RPMI8226 (cell line): ENCODE measurements at places on chromosomes 6 and 20.

GRCh38 chr6:87848616-87849015 lies 146.6 kb upstream of the AKIRIN2 start:
- DNase-seq: no peak

GRCh38 chr6:121338956-121339355 lies 4.7 kb upstream of the TBC1D32 start:
- DNase-seq: no peak

DNA sequence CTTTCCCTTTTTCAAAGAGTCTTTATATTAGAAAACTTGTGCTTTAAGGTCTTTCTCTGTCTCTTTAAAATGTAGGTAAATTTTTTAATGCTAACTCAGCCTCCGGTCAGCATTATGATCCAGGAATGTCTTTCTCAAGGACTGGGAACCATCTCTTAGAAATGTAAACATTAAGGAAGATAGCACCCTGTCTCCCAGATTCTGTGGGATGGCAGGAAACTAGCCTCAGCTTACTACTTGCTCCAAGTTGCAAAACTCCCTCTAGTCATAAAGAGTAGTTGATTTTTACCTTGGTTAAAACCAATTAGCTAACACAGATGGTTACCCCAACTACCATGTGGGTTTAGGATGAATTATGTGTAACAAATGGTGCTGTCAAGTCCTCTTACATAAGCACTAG lies 4.7 kb upstream of the TAAR1 start:
- no peak for DNase-seq

GRCh38 chr6:122997541-122998150 lies 1.6 kb downstream of the CLVS2 start:
- DNase-seq: no peak

GRCh38 chr6:32472781-32473375 lies 33.2 kb downstream of the HLA-DRA start:
- DNase-seq: no peak

- no peak for DNase-seq
These were observed 363.9 kb downstream of the TAF4 start for GRCh38 chr20:61701802-61702201.

- no peak for DNase-seq
These were observed 29.7 kb upstream of the AFDN start for GRCh38 chr6:167797011-167797471.

DNA sequence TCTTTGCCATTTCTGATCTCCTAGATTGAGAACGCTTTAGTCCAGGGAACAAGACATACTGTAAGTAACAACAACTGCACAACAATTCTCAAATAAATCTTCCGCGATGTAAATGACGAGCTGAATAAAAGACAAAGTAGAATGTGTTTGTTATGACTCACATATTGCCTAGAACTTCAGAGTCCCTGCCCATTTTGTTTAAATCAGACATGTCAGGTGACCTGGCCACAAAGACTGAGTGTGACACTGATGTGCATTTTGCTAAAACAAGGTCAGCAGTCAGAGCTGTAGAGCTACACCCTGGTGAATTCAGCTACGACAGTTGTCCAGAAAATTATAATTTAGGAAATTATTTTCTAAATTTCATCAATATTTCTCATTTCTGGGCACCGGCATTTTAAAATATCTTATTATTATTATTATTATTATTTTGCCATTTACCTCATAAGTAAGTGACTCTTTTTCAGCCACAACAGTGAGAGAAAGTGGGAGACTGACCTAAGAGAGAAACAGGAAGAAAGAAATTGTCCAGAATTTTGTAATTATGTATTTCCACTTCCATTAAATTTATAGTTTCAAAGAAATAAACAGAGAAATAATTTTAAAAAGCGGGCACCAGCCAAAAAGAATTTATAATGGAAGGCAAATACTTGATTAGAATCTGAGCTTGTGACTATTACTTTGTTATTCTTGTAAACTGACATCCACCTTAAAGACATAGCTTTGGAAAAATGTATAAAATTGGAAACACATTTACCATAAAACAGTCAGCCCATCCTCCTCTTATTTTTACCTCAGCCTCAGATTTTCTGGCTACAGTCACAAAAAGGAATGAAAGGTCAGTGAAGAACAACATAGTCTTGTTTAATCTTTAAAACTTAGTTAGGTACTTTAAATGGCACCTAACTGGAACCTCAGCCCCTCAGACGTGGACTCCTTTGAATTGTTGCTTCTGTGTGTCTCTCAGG lies 157.0 kb upstream of the CITED2 start:
- DNase-seq: no peak

DNA sequence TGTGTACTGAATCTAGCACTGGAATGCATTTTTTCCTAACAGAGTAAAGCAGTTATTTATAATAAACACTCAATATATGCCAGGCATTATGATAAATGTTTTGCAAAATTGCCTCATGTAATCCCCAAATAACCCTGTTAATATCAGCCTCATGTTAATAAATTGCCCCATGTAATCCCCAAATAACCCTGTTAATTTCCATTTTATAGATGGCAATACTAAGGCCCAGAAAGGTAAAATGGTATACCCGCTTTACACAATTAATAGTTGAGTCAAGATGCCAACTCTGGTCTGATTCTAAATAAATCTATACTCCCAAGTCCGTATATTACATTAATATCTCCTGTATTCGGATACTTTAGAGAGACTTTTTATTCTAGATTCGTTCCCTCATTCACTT lies 6.3 kb downstream of the MYB start:
- no peak for DNase-seq

DNA sequence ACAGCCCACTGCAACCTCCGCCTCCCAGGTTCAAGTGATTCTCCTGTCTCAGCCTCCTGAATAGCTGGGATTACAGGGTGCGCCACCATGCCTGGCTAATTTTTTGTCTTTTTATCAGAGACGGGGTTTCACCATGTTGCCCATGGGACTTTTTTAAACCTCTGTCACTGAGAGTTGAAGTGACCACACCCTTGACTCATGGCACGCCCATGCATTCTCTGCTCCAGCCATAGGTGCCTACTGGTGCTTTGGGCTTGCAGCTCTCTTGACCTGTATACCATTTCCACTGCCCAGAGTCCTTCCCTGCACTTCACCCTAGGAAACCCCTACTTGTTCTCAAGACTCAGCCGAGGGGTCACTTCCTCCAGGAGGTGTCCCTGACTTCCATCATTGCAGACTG lies 2.4 kb upstream of the SCRT2 start:
- no peak for DNase-seq

DNA sequence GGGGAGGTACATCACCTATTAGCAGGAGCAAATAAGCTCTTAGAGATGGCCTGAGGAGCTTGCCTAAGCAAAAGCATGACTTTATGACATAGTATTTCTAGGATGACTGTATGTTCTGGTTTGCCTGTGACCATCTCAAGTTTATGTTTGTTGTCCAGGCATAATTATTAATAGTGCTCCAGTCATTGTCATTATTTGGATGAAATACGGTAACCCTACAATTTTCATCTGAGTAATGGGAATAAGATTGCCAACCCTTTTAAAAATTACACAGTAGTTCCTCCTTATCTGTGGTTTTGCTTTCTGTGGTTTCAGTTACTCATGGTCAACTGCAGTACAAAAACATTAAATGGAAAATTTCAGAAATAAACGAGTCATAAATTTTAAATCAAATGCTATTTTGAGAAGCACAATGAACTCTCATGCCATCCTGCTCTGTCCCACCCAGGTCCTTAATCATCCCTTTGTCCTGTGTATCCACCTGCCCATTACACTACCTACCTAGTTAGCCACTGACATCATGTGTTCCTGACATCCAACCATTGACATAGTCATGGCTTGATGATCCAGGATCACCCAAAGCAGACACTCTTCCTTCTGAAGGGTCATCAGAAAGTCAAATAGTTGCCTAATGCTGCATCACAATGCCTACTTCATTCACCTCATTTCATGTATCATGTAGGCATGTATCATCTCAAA lies 27.0 kb upstream of the TFB1M start:
- DNase-seq: no peak

- no peak for DNase-seq
These were observed 17.1 kb downstream of the KIF6 start for GRCh38 chr6:39707962-39708683.

GRCh38 chr6:22071270-22072041 lies 225.4 kb downstream of the PRL start:
- DNase-seq: no peak

DNA sequence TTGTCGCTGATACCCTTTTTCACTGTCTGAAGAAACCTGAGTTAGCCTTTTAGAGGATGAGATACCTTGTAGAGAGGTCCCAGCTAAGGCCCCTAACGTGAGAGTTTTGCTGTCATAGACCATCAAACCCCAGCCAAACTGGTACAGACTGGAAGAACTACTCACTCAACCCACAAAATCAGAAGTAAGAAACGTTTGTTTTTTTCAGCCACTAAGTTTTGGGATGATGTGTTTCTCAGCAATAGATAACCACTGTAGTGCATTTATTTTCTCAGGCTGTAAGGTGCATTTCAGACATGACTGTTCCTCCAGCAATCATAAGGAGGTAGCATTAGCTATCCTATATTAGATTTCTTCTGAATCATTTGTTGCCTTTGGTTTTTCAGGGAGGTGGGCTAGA lies 407.3 kb upstream of the FLRT3 start:
- no peak for DNase-seq

DNA sequence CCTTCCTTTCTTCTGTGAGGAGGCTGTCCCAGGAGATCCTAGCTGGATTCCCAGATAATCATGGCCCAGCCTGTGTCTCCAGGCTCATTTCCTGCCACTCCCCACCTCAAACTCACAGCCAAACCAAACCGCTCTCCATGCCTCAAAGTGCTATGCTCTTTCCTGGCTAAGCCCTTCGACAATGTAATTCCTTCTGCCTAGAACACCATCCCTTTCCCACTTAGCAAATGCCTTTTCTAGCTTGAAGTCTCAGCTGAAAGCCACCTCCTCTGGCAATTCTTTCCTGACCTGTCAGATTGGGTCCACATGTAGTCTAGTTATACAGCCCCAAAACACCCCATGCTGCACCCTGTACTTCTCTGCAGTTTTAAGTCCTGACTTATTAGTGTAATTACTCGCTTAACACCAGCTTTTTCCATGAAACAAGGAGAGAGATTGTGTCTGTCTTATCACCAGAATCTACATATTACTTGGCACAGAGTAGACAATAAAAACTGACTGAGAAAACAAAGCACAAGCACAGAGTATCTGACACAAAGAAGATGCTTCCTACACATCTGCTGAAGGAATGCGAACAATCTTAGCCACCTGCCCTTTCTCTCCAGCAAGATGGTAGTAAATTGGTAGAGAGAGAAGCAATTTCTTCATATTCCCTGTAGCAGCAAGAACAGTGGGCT lies 5.4 kb downstream of the TRIM26 start:
- DNase-seq: no peak

DNA sequence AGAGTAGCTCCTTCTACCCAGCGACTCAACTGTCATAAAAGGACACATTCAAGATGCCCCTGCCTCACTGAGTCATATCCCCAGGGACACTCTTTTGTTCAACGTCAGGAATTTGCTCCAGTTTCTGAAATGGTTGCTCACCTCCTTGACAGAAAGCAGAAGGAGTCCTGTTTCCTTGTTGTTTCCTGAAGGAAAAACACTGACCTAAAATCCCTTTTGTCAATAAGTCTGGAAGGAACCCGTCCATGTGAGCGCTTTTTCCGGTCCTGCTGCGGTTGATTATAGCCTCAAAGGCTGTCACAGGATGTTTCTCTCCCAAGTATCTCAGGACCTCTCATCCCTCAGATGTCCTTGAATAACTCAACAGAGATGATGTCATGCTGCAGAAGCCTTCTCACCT lies 113.6 kb upstream of the PLEKHG1 start:
- no peak for DNase-seq

DNA sequence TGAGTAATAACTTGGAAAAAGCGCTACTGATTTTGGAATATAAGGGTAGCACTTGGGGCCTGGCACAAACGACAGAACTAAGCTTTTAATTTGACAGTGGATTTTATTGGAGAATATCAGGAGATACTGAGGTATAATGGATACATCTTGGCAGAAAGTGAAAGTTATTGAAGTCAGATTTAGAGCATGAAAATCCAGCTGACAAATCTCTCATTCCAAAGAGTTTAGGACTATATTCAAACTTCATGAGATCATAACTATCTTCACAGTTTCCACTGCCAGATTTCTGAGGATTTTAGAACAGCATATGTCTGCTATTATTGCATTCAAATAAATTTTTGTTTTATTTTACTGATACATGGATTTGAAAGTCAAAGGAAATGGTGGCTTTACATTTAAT lies 132.3 kb upstream of the THEMIS start:
- no peak for DNase-seq

DNA sequence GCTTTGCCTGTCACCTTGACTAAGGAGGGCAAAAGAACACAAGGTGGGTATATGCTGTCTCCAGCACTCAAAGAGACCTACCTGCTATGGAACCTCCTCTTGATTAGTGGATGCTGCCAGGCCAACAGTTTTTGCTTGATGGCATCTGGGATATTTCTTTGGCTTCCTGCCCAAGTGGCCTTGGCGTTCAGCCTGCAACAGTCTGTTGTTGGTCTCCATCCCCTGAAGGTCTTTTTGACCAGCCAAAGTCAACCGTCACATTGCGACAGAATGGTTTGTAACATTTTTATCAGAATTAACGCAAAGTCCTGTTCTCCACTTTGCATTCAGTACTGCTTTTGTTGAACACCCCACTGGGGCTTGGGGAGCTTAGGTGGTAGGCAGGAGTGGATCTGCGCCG lies 37.1 kb downstream of the SERPINB1 start:
- no peak for DNase-seq

DNA sequence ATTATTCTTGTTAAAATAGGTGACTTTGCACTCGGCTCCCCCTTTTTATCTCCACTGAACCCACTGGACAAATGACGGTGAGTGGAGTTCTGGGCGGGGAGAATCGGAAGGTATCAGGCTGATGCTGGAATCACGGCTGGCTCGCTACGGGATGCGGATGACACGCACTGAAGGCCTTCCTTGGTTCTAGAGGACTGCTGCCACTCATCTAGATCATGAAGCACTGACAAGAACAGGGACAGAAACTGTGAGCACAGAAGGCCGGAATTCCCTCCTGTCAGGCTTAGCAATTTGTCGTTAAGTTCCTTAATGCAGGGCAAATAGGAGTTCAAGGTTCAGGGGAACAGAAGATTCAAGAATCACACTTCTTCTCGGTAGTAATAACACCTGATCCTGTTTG lies 89.9 kb upstream of the MPC1 start:
- no peak for DNase-seq

- no peak for DNase-seq
These were observed 168.0 kb upstream of the LRFN2 start for GRCh38 chr6:40755046-40755681.

- no peak for DNase-seq
These were observed 16.1 kb upstream of the CDH22 start for GRCh38 chr20:46324379-46324778.

GRCh38 chr6:164916087-164916486 lies 393.3 kb downstream of the C6orf118 start:
- DNase-seq: no peak

- DNase-seq: no peak
These were observed 4.7 kb upstream of the CCN2 start for GRCh38 chr6:131955876-131956275.

GRCh38 chr6:68342286-68342685 lies 292.8 kb upstream of the ADGRB3 start:
- no peak for DNase-seq

GRCh38 chr20:3595541-3595940 lies 67.7 kb downstream of the GFRA4 start:
- DNase-seq: no peak
